ENCODE measurements at places on chromosomes 12 and 14.

DNA sequence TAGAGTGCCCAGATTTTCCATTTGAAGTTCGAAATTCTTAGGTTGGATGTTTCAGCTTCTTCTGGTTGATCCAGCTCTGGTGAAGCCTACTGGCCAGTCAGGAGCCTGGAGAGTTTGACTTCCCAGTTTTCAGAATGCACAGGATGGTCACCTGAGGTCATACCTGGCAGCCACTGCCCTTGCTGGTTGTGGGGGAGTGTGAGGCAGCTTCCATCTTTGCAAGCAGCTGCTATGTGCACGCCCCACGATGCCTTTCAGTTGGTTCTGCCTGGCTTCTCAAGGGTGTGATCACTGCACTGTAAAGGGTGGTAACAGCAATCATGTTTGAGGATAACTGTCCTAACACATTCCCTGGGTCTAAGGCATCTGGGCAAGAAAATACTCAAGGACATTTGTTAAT is 15.4 kb downstream of the CCDC92 start:
- DNase-seq: no peak

DNA sequence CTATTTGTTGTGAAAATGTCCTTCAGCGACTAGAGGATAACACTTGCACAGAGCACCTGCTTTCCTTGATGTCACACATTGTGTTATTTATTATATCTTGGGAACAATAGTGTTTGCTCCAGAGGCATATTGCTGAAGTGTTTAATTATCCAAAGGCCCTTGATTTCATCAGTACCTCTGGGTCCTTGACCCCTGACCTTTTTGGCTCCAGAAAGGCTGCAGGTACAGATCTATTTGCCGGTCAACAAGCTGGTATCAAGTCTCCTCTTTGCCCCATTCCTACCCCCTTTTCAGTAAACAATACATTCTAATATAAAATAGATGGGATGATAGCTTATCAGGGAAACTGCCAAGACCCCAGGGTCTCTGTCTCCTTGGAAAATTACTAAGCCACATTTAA is 206.8 kb downstream of the DACT1 start:
- DNase-seq: no peak

- no peak for DNase-seq
Measured at GRCh38 chr14:87255058-87255457, 737.9 kb downstream of the GALC start.

DNA sequence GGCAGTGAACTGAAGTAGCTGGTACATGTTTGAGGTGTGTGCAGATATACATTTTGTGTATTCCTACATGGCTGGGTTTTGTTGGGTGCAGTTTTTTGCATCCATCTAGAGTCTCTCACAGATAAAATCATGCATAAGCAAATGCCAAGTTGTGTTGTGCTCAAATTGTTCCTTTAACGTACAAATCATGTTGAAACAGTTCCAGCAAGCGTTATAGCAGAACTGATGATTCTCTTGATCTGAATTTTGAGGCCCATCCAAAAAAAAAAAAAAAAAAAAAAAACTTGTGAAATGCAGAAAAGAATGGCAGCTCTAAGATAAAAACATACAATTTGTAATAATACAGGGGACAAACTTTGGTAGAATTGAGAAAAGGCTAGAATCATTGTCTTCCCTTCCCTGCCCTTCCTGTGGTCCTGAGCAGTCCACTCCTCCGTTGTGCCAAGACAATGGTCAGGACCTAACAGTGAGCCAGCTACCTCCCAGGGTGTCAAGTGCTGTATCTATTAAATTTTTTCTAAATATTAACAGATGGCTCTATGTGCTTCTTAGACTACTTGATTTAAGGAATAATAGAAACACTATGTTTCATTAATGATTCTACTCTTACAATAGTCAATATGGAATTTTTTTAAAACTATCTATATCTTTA is 122.1 kb downstream of the PLEKHA5 start:
- DNase-seq: no peak

DNA sequence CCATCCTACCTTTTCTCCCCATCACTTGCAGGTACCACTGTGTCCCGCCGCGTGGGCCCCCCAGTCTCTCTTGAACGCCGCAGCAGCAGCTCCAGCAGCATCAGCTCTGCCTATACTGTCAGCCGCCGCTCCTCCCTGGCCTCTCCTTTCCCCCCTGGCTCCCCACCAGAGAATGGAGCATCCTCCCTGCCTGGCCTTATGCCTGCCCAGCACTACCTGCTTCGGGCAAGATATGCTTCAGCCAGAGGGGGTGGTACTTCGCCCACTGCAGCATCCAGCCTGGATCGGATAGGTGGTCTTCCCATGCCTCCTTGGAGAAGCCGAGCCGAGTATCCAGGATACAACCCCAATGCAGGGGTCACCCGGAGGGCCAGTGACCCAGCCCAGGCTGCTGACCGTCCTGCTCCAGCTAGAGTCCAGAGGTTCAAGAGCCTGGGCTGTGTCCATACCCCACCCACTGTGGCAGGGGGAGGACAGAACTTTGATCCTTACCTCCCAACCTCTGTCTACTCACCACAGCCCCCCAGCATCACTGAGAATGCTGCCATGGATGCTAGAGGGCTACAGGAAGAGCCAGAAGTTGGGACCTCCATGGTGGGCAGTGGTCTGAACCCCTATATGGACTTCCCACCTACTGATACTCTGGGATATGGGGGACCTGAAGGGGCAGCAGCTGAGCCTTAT is 9.2 kb downstream of the ARHGAP9 start:
- DNase-seq: no peak

DNA sequence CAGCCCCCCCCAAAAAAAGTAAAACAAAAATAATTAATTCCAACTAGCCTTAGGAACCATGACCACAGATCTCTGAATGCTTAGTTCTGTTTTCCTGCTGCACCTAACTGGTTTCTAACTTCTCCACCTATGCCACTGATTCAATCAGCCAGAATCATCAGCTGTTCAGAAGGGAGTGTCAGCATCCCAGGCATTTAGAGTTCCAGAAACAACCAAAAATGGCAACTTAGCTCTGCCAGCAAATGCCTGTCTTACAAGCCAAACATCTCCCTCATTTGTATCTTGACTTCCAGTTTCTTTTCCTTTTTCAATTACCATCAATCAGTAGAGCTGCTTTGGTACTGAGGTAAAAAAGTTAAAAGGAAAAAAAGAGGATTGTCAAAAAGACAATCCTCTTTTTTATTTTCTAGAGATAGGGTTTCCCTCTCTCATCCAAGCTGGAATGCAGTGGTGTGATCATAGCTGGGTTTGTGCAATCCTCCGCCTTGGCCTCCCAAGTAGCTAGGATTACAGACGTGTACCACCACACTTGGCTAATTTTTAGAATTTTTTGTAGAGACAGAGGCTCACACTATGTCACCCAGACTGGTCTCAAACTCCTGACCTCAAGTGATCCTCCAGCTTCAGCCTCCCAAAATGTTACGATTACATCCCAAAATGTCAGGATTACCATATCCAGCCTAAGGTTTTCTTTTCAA is 45.2 kb upstream of the ISM2 start:
- no peak for DNase-seq

GRCh38 chr12:115485967-115486366 is 791.5 kb downstream of the MED13L start:
- no peak for DNase-seq

- DNase-seq: no peak
Measured at GRCh38 chr14:88296351-88296750, 26.7 kb downstream of the KCNK10 start.

DNA sequence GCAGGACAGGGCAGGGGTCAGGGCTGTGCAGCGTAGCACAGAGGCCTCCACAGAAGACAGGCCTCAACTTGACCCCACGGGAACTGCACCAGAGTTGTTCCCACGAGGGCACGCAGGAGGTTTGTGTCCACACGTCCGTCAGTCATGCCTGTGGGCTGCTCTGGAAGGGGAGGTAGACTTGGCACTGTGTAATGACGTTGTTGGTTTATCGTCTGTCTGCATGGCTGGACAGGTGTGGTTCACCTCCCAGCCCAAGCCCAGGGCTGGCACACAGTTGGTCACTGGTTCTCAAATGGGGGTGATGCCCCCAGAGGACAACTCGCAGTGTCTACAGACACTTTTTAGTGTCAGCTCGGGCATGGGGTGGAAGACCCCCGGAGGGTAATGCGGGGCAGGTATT is 45.8 kb downstream of the CCNK start:
- no peak for DNase-seq

DNA sequence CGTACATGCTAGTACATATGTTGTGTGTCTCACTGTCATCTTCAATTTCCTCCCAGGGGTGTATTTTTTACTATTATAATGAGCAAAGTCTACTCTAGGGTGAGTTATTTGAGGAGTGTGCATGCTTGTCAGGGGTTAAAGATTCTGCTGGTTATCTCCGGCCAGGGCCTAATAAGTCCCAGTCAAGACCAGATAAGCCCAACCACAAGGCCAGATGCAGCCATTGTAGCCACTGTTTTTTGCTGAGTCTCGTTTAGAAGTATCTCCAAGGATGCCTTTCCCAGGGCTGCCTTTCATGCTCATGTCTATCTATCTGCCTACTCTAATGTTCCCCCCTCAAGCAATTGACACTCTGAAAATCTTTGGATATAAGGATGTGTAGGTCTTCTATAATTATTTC is 300.5 kb downstream of the IPO8 start:
- no peak for DNase-seq

DNA sequence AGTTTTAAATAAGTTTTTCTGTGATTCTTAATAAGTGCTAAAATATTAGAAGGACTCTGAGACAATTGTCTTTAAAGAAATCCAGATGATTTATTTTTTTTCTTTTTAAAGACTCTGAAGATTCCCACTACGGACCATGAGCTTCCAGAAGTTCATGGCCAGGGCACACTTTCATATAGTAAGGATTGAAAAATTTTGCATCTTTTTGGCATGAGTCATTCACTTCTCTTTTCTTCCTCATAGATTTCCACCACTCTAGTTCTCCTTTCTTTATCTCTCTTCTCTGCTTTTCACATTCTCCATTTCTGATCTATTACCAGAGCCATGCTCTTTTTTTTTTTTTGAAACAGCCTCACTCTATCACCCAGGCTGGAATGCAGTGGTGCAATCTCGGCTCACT is 385.8 kb downstream of the FLRT2 start:
- no peak for DNase-seq

- no peak for DNase-seq
Measured at GRCh38 chr12:76183459-76184186, 99.1 kb upstream of the NAP1L1 start.

DNA sequence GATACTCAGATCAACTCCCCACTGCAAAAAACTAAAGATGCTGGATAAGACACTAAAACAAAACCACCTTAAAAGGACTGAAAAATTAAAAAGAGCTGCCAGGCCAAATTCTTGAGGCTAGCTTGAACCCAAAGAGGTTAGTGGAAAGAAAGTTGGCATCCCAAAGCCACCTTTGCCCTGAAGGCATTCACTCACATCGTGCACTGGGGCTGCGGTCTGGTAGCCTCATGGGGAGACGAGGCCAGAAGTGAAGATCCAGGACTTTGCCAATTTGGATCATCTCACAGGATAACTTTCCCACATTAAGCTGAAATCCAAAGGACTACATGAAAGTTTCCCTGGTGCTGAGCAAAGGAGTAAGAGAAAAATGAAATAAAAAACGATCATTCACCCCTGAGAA is 63.9 kb downstream of the EFCAB11 start:
- no peak for DNase-seq

- no peak for DNase-seq
Measured at GRCh38 chr14:63453443-63453936, 89.7 kb downstream of the PPP2R5E start.

DNA sequence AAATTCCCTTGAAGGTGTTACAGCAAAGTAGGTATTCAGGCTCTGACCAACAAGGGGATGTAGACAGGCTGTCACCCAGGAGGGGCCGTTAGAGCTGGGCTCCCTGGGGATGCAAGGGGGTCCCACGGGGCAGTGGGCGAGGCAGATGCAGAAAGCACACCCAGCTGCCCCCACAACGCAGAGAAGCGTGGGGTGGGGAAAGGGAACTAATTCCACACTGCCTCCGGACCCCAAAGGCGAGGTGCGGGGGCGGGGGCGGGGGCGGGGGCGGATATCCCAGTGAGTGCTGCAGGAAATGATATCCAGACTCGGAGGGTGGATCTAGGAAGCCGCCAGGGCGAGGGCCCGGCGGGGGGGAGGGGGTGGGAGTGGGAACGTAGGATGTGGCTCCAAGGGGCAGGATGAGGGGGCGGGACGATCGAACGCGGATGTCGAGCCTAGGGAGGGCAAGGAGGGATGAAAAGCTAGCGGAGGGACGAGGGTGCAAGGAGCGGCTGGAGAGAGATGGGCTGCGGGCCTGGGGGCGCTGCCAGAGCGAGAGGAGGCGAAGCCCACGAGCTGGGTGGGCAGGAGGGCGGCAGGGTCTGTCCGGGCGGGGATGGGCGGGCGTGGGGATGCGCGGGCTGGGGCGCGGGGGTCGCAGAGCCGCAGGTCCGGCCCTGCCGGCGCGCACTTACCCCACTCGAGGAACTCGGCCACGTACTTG is 874 bp downstream of the CDC42BPB start:
- no peak for DNase-seq

DNA sequence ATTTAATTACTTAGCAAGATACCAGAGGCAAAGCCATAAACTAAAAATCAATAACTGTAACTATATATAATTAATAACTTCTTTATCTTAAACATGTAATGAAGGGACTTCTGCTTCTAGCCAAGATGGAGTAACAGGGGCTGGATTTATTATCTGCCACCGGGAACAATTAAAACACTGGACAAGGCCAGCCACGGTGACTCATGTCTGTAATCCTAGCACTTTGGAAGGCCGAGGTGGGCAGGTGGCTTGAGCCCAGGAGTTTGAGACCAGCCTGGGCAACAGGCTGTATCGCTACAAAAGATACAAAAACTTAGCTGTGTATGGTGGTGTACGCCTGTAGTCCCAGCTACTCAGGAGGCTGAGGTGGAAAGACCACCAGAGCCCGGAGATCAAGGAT is 113.6 kb downstream of the TAOK3 start:
- DNase-seq: no peak

- DNase-seq: peak; percentile 14
Measured at GRCh38 chr12:20950248-20950647, 139.7 kb downstream of the SLCO1B3 start.

GRCh38 chr14:76320975-76321374 is 55.0 kb upstream of the ESRRB start:
- no peak for DNase-seq

- no peak for DNase-seq
Measured at GRCh38 chr12:24379861-24380521, 430.5 kb upstream of the SOX5 start.

GRCh38 chr14:32932302-32932913 is 6.3 kb upstream of the NPAS3 start:
- DNase-seq: no peak

DNA sequence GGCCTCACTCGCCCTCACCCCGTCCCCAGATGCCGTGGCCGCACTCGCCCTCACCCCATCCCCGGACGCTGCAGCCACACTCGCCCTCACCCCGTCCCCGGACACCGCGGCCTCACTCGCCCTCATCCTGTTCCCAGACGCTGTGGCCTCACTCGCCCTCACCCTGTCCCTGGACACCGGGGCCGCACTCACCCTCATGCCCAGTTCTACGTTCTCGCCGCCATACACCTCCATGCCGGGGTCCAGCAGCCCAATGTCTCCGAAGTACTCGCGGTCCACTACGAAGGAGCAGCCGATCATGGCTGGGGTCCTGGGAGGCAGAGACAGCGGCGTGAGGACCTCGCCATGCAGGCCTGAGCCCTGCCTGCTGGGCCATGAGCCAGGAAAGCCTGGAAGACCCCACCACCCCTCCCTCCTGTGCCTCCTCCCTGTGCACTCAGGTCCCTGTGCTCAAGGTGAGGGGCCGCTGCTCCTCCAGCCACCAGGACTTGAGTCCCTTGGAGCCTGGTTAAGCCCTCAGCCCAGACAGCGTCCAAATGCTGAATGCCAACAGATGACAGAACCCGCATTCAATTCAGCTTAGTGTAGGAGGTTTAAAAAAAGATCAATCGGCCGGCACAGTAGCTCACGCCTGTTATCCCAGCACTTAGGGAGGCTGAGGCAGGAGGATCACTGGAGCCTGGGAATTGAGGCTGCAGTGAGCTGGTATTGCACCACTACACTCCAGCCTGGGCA is 81.5 kb downstream of the GALNT9 start:
- no peak for DNase-seq
